T-helper 22 cell (primary cell): ENCODE measurements at places on chromosomes 7 and 10.

DNA sequence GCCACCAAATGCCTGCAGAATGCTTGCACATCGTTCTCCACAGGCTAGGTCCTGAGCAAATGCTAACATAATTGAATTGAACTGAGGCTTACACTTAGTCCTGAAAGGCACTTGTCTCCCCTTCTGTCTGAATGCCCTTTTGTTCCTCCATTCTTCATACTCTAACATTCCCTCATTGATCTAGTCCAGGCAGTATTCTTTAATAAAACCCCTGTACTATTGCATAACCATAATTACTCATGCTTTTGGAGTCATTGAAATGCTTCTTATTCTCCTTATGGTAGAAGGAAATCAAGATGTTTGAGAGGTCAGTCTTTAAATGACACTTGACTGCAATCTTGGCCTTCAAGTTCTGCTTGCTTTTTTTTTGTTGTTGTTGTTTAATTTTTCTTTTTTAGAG lies 7.1 kb downstream of the PI4K2A start:
- no peak for DNase-seq

GRCh38 chr7:72161534-72161933 lies 250.6 kb downstream of the CALN1 start:
- no peak for DNase-seq

- no peak for DNase-seq
These were observed 36.7 kb downstream of the SORBS1 start for GRCh38 chr10:95524358-95525032.

GRCh38 chr7:19830604-19831003 lies 57.2 kb upstream of the TMEM196 start:
- DNase-seq: no peak

GRCh38 chr7:142478479-142479220 lies 220.8 kb upstream of the PRSS58 start:
- no peak for DNase-seq

DNA sequence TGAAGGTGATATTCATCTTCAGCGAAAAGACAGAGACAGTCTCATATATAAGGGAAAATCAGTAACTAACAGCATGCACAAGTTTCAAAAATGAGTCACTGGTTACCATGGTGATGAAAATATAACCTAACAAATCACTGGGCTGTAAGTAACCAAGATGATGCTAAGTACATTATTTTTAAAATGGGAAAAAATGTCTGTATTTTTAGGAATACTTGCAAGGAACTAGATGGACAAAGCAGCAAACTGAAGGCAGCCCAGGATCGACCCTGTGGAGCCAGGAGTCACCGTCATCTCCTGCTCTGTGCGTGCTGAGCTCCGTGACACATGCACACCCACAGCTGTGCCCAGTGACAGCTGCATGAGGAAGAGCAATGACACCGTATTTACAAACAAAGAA lies 137.3 kb downstream of the ELMO1 start:
- DNase-seq: peak; percentile 38

- no peak for DNase-seq
These were observed 3.2 kb downstream of the TRPV6 start for GRCh38 chr7:142882338-142882678.

DNA sequence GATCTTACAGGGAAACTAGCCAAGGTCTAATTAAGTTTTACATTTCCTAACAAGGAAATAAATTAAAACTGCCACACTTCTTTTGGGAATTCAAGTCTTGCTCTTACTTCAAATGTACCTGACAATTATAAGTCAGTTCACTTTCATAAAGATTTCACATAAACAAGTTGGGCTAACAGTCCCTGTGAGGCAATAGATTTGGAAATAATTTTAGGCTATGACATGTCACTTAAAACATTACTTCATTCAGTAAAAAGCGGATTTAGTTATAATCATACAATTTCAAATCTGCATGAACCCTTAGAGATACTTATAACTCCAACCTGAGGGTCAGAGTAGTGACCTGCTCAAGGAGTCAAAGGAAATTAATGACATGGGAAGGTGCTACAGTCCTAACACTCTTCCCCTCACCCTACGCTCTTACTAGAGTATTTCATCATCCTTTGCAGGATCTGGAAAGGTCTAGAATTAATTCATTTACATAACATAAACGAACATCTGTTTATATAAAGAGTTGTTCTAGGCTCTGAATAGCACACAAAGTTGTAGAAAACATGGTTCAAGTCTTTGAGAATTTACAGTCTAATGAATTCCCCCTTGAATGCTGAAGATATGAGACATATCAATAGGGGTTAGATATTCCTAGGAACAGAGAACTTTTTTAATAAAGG lies 32.3 kb upstream of the DNAJB12 start:
- no peak for DNase-seq

- DNase-seq: no peak
These were observed 37.1 kb downstream of the MTURN start for GRCh38 chr7:30171766-30172447.

DNA sequence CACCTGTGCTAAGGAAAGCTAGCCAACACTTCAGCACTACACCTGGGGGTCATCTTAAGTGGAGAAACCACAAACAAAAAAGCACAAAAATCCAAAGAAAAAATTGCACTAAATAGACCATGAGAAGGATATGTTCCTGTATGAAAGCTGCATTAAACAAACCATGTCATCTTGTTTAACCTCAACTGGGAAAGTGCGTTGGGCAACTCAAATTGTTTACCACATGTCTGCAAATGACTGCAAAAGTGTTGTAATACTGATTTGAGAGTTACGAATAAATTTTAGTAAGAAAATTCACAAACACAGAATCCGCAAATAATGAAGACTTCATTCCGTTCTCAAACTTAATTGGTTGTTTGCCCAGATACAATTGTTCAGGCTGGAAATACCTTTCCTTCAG lies 111.9 kb upstream of the EGFR start:
- DNase-seq: no peak

DNA sequence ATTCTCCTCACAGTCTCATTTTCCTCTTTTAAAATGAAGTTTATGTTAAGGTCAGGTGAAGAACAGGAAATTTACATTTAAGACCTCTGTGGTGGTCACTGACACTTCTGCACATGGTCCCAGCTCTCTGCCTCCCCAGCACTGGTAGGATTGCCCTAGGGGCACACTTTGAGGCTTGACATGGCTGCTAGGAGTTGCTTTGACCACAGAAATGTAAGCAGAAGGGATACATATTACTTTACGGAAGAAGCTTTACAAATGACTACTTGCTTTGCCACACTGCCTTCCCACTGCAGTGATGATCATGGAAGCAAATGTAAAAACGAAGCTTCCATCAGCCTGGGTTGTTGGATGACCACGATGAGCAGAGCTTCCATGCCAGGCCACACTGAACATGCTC lies 53.1 kb upstream of the RSU1 start:
- no peak for DNase-seq

- DNase-seq: no peak
These were observed 22.6 kb upstream of the CREB5 start for GRCh38 chr7:28389504-28390395.

DNA sequence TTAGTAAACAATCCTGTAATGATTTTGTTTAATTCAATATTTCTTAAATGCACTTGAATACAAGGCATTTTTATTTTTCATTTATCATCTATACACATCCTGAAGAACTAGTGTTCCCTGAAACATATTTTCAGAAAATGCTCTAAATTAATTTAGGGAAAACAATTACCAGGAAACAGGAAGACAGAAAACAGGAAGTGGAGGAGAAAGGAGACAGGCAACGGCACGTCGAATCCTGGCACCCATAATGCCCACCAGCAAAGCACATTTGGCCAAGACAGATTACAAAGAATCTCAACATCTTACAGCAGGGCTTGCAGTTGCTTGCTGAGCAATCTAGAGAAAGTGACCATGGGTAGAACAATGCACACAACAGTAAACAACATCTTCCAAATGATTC lies 571.1 kb downstream of the GRID1 start:
- DNase-seq: no peak

GRCh38 chr10:124756156-124756903 lies 12.2 kb upstream of the FAM53B start:
- no peak for DNase-seq

GRCh38 chr10:129360046-129360445 lies 107.0 kb upstream of the MGMT start:
- no peak for DNase-seq

- no peak for DNase-seq
These were observed 57.4 kb upstream of the BAIAP2L1 start for GRCh38 chr7:98458090-98458875.

GRCh38 chr7:72416846-72417245 lies 4.7 kb upstream of the CALN1 start:
- no peak for DNase-seq
